ENCODE measurements at places on chromosomes 6 and 20.

- no peak for DNase-seq
Measured at GRCh38 chr6:163347021-163347446, 67.5 kb upstream of the QKI start.

DNA sequence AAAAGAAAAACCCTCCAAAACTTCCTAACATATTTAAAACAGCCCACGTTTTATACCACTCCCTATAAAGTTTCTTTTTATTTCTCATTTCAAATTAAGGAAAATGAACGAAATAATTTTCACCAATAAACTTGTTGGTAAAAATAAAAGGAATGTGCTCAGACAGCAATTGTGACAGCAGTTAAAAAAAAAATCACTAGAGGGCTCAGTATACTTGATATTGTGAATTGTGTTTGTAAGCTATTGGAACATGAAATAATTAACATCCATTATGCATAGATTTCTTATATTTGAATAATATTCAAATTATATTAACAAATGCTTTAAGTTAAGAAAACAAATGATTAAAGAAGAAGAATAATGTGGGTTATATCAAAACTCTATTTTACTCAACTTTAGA is 105.5 kb downstream of the ASCC3 start:
- no peak for DNase-seq

- DNase-seq: no peak
Measured at GRCh38 chr6:66731310-66731709, 1024.3 kb upstream of the EYS start.

DNA sequence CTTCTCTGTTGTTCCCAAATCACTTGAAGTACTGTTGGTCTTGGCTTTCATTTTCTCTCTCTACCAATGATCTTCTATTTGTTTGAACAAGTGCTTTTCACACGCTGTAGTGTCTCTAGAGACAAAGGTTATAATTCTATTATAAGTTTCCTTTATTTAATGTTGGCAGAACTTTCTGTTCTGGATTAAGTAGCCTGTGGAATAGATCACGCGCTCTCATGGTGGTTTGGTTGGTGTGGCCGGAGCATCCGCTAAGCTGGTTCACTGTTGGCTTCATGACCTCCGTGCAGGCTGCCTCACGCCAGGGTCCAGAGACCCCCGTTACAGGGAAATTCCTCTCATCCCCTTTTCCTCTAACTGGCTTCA is 30.9 kb upstream of the KIF25 start:
- DNase-seq: no peak

GRCh38 chr6:134288538-134289203 is 29.2 kb downstream of the SGK1 start:
- no peak for DNase-seq

DNA sequence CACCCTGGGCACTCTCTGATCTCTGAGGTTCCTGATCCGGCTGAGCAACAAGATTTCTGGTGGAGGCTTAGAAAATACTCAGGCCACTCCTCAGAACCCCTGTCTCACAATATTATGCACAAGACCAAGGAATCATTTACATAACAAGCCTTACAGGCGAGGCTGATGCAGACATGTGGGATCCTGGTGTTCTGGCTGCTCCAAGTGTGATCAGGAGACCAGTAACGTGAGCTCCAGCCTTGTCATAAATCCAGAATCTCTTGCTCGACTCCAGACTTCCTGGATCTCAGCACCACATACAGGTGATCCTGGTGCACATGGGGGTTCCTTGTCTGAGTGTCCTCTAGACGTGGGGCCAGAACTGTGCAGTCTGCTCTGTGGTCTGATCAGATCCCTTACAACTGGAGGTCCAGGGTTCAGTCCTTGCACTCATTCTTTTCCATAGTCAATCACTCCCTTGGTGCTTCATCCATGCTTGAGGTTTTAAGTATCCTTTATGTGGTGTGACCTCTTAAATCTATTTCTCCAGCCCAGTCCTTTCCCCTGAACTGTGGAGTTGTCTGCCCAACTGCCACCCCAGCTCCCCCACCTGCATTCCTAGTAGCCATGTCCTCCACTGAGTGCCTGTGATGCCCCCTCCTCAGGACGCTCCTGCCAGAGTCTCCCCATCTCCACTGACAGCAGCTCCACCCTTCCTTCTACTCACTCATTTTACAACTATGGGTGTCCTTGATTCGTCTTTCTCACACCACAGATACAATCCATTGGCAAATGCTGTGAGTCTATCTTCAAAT is 5.1 kb downstream of the HLA-C start:
- no peak for DNase-seq

GRCh38 chr20:18056174-18057100 is 1.3 kb downstream of the OVOL2 start:
- no peak for DNase-seq

- DNase-seq: no peak
Measured at GRCh38 chr6:127147534-127147933, 29.1 kb downstream of the RSPO3 start.

DNA sequence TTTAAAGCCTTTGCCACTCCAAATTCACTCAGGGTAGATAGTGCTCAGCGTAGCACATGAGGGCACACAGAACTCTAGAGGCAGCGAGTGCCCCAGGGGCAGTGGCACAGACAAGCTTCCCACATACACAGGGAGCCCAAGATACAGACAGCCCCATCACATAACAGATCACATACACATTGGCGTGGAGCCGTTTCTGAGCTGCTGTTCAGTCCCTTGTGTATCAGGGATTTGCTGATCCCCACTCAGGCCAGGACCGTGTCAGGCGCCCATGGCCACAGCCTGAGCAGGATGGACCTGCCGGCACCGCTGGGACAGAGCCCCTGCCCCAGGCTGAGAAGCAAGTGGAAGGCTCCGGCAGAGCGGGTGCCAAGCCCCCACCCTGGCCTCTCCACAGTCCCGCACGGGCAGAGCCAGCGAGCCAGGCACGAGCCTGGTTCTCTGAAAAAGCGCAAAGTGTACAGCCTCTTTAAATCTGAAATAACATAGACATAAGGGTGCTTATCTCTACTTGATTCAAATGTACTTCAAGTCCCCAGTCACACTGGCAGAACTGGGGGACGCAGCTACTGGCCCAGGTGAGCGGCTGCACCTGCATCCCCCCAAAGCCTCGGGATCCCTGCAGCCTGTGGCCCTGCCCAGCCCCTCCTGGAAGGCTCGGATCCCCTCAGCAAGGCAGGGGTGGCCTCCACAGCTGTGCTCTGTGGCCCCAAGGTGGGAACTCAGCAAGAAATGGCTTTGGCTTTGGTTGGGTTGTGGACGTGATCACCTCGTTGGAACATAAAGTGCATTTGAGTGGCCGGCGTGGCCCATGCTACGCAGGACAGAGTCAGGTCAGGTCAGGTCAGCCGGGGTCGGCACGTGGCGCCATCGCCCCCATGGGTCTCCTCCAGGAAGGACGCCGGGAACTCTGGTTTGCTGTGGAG is 231.3 kb downstream of the ERMARD start:
- DNase-seq: no peak

GRCh38 chr6:16698162-16698533 is 63.1 kb downstream of the ATXN1 start:
- no peak for DNase-seq

- no peak for DNase-seq
Measured at GRCh38 chr6:126767711-126768110, 350.8 kb upstream of the RSPO3 start.

All from tibial nerve (tissue), 4 donors.